ENCODE measurements at places on chromosomes 12 and 14.

DNA sequence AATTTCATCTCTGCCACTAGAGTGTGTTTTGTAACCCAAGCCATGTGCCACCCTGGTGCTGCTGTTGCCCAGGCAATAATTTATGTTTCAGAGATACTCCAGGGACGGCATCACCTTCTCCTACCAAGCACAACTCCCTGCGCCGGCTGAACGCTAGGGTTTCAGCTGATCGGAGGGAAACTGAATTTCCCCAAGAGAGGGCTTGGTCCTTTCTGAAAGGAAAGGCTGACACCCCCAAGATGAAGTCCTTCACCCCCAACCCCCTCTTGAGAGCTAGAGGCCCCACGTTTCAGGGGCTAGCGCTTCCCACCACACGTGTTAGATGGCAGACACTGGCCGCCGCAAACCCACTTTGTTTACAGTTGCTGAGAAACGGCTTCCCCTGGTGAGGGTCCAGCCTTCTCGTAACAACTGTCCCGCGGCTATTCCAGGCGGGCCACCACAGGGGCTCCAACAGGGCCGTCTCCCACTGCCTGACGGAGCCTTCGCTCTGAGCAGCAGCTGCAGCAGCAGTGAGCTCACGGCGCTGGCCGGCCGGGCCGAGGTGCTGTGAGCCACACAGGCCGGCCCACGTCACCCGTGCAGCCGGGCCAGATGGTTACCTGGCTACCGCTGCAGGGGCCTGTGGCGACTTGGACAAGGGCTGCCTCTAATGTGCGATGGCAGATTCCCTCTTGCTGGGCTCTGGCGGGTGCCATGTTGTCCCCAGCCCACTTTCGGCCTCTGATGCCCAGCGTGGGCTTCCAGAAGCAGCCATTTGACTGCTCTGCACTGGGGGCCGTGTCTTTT is 66.4 kb downstream of the TESC start:
- peak; percentile 44 for DNase-seq

GRCh38 chr14:49857427-49858003 is 4.9 kb upstream of the NEMF start:
- DNase-seq = no peak

- no peak for DNase-seq
These were observed 28.5 kb upstream of the PNMA1 start for GRCh38 chr14:73742520-73743238.

DNA sequence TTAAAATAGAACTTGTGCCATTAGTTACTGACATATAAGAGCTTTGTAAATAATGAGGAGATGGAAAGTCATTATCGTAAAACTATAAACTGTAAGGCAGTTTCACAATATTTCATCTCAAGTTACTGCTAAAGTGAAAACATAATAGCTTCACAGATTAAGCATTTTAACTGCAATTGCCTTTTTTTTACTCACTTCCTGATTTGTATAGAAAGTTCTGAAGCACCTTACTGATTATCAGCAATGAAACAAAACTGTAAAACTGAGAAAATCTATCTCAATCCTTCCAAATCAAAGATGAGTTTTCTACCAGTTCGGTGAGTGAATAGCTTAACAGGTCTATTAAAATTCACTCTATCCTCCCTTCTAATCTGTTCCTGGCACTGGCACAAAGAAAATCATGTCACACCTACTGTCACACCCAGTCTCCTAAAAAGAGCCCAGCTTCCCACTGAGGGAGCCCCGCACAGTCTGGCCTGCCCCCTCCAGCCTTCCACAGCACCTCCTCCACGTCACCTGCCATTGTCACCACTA is 161.4 kb upstream of the ABCD2 start:
- DNase-seq = no peak

DNA sequence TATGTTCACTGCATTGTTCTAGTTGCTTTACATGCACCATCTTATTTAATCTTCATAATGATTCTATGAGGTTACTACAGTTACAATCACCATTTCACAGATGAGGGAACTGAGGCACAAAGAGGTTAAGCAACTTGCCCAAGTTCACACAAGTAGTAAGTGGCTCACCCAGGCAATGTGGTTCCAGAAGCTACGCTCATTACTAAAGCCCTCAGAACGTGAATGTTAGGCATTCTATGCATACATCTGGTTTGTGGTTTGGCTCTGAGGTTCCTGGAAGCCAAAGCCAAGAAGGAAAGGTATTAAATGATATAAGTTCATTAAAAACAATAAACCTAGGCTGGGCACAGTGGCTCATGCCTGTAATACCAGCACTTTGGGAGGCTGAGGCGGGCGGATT is 14.4 kb upstream of the VRTN start:
- DNase-seq = peak; percentile 87

- DNase-seq = no peak
These were observed 404.1 kb downstream of the ADAMTS20 start for GRCh38 chr12:43147878-43148277.

- peak; percentile 81 for DNase-seq
These were observed 720.9 kb upstream of the TBX3 start for GRCh38 chr12:115404761-115405470.

DNA sequence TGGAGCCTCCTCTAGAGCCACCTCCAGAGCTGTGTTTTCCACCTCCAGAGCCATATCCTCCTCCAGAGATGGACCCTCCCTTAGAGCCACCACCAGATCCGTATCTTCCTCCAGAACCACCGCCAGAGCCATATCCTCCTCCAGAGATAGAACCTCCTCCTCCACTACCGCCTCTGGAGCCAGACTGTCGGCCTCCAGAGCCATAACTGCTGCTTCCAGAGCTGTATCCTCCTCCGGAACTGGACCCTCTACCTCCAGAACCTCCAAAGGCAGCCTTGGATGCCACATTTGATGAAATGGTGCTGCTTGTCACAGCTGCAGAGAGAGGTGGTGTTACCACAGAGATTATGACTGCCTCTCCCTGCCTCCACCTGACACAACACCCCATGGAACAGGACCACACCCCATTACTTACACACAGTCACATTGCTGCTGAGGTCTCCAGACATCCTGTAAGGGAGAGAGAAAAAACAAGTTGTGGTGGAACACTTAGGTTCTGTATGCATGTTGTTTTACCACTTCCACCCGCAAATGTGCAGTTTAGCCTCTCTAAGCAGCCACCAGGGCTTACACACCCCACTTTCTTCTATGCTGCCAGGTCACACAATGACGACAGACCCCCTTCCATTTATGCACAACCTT is 6.8 kb downstream of the KRT2 start:
- DNase-seq = no peak

GRCh38 chr14:73125169-73125588 is 11.1 kb upstream of the PSEN1 start:
- DNase-seq = peak; percentile 14

- DNase-seq = no peak
These were observed 36.5 kb downstream of the CCDC63 start for GRCh38 chr12:110883251-110883650.

DNA sequence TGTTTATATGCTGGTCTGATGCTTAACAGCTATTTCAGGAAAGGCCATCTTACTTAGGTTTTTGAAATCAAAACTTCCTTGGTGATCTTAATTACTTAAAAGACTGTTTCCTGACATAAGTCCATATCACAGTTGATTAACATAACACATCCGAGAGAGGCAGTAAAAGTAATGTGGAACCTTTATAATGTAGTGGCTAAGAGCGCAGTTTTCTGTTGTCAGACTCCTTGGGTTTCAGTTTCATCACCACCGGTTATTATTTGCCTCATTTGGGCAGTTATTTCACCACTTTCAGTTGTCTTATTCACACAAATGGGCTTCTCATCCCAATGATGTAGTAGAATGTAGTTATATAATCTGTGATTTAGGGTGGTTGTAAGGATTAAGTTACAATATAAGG is 30.9 kb downstream of the TBC1D15 start:
- DNase-seq = no peak

DNA sequence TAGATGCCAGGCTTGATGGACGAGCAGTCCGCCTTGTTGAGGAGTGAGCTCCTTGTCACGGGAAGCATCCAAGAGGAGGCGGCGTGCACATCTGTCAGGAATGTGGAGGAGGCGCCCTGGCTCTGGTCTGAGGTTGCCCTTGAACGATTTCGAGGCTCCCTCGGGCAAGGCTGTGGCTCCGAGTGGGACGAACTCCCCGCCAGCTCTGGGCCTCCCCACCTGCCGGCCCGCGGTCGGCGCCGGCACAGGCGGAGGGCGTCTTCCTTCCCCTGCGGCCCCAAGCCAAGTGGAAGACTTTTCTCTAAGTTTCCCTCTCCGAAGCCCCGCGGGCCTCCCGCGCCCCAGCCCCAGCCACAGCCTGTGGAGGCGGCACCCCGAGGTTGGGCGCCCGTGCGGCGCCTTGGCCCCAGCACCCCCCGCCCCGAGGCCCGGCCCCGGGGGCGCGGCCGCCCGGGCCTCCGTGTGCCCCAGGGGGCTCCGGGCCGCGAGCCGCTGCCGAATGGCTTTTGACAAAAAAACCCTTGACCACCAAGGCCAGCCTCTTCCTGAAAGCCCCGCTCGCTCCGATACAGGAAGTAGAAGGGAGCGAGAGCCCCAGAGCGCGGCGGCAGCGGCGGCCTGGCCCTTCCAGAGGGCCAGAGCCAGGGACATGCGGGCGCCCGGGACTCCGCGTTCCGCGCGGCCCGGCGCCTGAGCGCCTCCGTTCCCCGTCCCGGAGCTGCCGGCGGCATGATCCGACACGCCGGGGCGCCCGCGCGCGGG is at the start of gene RIN3:
RIN3 (plus strand) TSS at position 578 of the 762 bp plus-strand sequence; CDS start at position 730, 152 bp downstream.
- DNase-seq = peak; percentile 67

DNA sequence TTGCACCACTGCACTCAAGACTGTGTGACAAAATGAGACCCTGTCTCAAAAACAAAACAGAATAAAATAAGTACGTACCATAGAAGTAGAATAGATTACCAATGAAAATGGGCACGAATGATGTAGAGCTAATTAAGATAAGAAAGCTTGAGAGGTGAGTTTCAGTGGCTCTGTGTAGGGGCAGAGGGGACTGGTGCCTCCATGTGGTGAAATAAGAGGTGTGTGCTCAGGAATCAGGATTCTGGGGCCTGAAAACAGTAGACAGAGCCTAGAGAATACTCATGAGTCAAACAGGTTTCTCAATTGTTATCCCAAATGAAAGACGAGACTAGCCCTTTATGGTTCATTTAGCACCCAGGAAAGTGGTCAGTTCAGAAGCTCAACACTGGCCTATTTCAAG is 1145.1 kb downstream of the FLRT2 start:
- no peak for DNase-seq

- no peak for DNase-seq
These were observed 38.8 kb downstream of the TESC start for GRCh38 chr12:117060246-117060928.

DNA sequence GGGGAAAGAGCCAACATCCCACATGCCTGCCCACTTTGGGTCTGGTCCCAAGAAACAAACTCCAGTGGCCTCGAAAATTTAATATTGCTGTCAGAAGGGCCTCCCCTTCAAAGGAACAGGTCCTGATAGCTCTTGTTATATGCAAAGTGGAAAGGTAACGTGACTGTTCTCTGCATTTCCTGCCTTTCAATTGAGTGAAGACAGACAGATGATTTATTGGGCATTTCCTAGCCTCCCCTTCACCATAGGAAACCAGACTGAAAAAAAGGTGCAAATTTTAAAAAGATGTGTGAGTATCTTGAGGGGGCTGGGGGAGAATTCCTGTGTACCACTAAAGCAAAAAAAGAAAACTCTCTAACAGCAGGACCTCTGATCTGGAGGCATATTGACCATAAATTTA is 235.2 kb downstream of the ZFP36L1 start:
- DNase-seq = no peak

GRCh38 chr14:23577710-23578392 is 739 bp downstream of the JPH4 start:
- no peak for DNase-seq

- no peak for DNase-seq
These were observed 264.6 kb upstream of the DAAM1 start for GRCh38 chr14:58923751-58924405.

DNA sequence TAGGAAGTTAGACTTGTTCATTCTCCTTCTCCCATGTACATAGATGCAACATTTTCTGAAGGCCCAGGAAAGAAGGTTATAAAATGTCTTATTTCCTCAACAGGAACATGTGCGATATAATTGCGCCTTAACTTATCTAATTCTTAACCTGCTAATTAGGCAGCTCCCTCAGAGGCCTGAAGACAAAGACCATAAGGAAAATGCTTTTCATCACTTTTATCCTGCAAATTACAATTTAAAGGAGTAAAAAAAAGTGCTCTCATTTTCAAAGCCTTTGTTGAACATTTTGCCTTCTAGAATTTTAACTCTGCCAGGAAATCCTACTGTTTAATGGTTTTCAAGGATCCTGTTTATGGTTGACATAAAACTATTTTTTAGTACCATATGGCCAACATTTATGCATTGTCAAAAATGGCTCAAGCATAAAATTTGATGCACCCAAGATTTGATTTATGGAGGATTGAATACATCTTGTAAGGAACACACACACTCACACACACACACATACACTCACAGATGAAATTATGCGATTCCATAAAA is 660.4 kb upstream of the TMEM132C start:
- DNase-seq = no peak

DNA sequence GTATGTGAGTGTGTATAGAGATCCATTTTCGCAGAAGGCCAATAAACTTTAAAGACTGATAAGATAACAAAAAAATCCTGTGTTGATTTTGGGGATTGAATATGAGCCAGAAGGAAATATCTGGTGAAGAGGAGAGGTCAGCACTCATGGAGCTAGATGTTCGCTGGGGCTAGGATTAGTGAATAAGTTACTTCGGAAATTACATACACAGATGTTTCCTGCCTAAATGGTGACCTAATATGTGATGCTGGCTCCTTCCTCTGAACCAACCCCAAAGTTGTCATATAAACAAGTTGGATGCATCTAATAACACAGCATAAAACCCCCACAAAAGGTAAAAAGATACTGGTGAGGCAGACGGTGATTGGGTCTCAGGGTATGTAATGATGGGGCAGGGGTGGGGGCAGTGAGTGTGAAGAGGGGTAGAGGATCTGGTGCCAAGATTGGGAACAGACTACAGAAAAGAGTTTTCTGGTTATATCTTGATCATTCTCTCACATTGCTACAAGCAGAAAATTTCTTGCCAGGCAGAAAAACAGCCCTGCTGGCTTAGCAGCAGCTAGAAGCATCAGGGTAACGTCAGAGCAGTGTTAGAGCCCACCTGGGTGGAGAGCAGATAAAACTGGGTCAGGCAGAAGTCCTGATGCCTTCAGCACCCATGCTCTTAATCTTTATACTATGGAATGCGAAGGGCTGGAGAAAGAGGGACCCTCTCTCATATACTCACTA is 140.4 kb upstream of the GZMB start:
- DNase-seq = no peak

Measured in astrocyte of the spinal cord (primary cell).